ENCODE measurements at places on chromosomes 5 and 9.

DNA sequence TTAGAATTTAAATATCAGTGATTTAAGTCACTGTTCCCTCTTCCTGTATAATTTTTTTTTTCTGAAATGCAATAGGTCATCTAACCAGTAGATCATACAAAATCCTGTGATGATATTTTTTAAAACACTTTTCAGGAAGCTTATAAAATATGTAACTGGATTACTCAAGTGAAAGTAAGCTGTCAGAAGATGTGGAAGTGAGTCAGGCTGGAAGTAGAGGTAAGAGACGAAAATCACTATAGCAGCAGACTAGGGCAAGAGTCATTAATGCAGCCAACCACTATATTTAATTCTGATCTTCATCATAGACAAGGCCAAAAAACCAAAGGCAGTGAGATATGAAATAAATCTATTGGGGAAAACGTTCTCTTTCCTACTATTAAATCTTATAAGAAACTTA lies 65.7 kb upstream of the C6 start:
- no peak for DNase-seq

DNA sequence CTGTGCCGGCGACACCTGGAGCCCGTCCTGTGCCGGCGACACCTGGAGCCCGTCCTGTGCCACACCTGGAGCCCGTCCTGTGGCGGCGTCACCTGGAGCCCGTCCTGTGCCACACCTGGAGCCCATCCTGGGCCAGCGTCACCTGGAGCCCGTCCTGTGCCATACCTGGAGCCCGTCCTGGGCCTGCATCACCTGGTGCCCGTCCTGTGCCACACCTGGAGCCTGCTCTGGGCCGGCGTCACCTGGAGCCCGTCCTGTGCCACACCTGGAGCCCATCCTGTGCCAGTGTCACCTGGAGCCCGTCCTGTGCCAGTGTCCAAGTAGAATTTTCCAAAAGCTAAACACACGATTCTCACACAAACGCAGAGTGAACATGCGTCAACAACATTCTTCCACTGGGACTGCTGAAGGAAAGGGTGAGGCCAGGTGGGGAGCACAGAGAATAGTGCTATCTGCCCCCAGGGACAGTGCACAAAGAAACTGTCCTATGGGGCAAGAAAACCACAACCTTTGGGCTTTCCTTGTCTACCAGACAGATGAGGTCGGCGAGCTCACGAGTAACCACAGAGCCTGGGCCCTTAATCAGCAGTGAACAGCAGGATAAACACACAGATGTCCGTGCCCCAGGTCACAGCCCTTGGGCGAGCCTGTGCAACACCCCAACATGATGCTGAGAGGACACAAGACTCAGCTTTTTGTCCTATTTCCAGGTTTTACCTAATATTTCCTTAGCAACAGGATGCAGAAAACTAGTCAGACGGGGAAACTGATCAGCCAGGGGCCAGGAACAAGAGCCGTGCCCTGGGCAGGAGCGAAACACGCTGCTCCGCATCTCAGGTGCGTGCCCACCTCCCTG lies 7.9 kb downstream of the QSOX2 start:
- DNase-seq, result peak; percentile 98

DNA sequence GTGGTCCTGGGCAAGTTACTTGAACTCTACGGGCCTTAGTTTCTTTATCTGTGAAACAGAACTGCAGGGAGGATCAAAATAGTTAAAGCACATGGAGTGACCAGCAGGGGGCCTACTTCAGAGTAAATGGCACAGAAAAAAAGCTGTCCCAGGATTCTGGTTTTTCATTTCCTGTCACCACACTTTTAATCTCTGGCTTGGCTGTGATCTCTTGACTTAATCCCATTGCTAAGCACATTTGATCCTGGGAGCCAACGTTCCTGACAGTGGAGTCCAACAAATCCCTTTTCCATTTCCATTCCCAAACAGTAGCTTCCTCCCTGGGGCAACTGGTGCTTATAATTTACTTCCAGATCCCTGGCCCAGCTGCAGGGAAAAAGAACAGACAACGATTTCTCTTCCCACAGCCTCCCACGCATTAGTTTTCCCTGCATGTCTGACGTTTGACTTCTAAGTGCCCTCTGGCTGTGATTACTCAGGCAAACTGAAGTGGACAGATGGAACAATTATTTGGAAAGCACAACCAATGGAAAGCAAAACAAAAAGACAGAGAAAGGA lies 136.5 kb upstream of the STK32A start:
- peak; percentile 48 for DNase-seq

GRCh38 chr5:41309275-41309674 lies 95.9 kb upstream of the C6 start:
- no peak for DNase-seq

DNA sequence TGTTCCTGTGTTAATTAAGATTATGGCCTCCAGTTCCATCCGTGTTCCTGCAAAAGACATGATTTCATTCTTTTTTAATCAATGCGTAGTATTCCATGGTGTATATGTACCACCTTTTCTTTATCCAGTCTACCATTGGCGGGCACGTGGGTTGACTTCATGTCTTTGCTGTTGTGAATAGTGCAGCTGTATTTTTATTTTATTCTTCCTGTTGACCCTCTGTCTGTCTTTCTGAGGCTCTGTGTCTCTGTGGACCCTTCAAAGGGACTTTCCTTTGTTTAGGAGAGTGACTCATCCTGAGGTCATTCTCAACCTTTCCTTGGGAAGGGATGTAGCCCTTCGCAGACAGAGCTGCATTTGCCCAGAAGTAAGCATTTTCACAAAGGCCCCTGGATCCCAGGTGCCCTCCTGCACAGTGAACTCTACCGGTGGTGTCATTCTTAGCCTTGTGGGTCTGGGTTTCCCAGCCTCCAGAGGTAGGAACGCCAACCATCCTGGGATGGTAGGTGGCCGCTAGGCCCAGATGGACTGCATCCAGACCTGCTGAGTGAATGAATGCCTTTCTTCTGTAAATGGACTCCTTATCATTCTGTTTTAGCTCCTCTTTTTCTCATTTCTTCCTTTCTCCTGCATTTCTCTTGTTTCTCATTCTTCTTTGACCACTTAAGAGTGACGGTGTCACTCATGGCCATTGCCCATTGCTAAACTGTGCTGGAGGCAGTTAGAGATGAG lies 22.4 kb downstream of the TRIO start:
- DNase-seq, result no peak

- DNase-seq, result no peak
Observed at GRCh38 chr9:76136986-76137385, 246.5 kb downstream of the PCSK5 start.

DNA sequence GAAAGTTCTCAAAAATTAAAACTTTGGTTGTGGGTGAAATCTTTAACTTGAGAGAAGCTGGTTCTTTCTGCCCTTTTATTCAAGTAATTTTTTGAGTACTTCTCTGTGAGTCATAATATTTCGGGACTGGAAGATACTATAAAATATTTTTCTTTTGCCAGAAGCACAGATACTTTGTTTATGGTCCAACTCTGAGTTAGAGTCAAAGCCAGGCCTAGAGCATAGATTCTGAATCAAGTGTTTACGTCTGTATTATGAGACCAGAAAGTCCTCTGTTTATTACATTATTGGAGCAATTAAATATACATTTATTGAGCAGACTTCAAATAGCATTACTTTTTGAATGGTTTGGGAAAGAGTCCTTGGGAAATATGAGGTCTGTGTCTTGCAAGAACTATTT lies 187.9 kb downstream of the FER start:
- DNase-seq, result no peak

- no peak for DNase-seq
Observed at GRCh38 chr9:79346350-79347020, 225.3 kb upstream of the TLE4 start.

- DNase-seq, result peak; percentile 29
Observed at GRCh38 chr5:34008802-34009201, 952 bp upstream of the AMACR start.

GRCh38 chr5:141511771-141512325 lies 23.0 kb downstream of the PCDHGC5 start:
- DNase-seq, result peak; percentile 34

- DNase-seq, result peak; percentile 83
Observed at GRCh38 chr9:125758986-125759763, 12.0 kb downstream of the PBX3 start.

DNA sequence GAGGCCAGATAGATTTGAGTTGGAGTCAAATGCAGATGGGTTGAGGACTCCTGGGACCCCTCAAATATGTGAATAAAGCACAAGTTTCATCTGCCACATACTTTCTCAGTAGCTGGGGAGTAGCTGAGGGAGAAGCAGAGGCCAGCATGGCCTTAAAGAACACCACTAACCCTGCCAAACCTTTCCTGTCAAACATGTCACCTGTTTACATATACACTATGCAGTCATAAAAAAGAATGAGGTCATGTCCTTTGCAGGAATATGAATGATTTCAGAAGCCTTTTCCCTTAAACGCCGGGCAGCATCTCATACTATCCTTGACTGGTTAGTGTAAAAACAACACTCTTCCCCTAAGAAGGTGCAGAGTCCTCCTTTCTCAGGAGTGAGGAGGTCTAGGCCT lies 25.2 kb upstream of the HSD17B4 start:
- DNase-seq, result no peak

DNA sequence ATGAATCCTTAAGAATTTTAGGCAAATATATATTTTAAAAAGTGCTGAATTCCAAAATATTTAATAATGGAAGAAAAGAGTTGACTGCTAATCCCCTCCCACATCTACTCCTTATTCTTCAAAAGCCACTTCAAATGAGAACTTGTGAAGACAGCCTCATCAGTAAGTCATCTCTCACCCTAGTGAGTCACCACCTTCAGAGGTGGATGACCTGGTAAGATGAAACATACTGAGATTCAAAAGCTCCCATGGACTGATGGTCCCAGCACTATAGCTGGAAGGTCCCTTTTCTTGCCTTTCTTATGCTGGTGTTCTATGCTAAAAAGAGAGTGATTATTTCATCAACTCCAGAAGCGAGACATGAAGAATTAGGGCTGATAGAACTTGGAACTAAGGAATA lies 37.8 kb upstream of the SPDL1 start:
- DNase-seq, result no peak

- DNase-seq, result no peak
Observed at GRCh38 chr5:166562246-166562645, 1729.2 kb upstream of the WWC1 start.

DNA sequence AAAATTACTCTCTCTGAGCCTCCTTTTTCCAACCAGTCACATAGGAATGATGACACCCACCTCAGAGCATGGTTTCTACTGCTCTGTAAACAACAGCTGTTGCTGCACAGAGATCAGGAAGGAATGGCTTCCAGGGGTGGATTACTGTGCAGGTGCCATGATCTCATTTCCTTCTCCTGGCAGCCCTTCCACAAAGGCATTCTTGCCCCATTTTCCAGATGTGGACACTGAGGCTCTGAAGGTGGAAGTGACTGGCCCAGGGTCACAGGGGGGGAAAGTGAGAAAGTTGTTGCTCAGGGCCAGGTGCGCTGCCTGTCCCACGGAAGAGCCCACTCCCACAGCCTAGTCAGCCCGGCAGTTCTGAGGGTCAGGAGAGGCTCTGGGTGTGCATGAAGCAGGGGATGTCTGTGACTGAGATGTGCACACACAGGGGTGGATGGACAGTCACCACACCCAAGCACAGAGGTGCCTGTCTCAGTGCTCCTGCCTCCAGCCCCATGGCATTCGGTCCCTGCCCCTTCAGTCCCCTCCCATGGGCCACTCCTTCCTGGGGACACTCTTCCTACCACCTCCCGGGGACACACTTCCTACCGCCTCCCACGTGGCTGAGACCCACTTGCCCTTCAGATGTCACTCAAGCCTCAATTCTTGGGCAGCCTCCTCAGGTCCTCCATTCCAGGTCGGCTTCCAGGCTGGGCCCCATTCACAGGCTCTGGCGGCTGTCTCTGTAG lies 17.0 kb downstream of the FGFR4 start:
- DNase-seq, result no peak

DNA sequence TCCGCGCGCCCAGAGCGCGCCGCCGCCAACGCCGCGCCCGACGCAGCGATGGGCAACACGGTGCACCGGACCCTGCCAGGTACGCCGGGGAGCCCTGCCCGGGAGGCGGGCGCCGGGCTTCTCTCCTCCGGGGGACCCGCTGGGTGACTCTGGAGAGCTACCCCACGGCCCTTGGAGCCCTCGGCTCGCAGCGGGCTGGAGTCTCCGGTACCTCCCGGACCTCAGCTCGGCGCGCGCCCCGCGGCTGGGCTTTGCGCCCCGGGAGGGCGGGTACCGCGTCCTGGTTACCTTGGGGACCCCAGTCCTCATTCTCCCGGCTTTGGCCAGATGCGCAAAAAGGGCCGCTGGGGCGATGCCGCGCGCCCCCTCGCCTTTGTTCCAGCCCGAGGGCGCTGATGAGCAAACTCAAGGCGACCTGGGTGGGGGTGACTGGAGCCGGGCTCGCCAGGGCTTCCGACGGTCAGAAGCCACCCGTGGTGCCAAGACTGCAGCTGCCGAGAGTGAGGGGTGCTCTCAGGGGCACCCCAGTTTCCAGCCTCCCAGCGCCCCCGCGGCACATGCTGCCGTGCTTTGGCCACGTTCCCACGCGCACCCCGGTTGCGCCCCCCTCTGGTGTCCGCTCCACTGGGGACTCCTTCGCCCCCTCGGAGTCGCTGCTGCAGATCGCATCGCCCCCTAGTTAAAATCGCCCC lies 442 bp downstream of the NEURL1B start:
- DNase-seq, result no peak

GRCh38 chr5:156681265-156681664 lies 168.8 kb upstream of the PPP1R2B start:
- DNase-seq, result no peak

DNA sequence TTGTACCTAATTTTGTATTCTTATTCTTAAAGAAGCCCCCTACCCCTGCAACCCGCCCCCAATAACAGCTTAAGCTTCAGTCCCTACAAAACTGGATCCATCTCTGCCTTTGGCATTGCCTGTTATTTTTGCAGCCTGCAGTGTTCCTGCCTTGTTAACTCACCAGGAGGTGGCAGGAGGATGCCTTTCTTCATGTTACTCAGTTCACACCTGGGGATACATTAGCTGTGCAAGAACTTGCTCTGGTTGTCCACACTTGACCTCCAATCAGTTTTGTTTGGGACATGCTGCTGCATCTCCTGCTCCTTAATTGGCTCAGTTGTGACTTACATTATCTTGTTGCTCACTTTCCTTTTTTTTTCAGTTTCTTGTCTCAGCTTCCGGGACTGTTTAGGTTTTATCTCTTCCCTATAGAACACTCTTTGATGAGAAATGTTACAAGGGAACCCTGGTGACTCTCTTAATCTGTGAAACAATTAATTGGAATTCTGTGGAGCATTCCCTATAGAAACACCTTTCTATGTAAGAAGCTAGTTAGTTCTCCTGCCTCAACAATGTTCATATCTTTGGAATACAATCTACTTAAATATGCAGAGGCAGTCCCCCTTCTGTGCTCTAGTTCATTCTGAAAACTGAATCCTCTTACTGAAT lies 467.7 kb upstream of the ACO1 start:
- no peak for DNase-seq

GRCh38 chr9:137148661-137149060 lies 9.7 kb downstream of the GRIN1 start:
- no peak for DNase-seq

- no peak for DNase-seq
Observed at GRCh38 chr9:21682981-21683380, 119.5 kb upstream of the MTAP start.

DNA sequence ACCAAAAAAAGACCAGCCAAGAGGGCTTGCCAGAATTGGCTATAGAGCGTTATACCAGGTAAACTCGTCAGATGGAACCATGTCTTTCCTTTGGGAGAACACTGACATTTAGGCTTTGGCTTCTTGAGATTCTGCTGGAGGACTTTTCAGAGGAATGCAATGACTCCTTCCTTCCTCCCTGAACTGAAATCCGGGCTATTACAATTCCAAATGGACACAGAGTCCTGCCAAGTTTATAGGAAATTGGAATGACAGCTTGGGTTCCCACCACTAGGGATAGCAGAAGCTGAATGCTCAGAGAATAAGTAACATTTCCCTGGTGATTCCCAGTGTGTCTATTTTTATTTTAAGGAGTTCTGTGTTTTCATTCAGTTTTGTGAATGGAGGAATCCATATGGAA lies 143.0 kb downstream of the FGF1 start:
- no peak for DNase-seq
